ENCODE measurements at places on chromosomes 12 and 14. TPM values are rescaled to one million over a fixed set of nuclear protein-coding genes. Genes with fewer than 3 reads are reported as not detected.

The STYX gene
- total RNA-seq, result 10.4 TPM

The ANKRD33 gene
- 0.21 TPM for total RNA-seq

The LRRC10 gene
- not detected for total RNA-seq

The MYF5 gene
- not detected for total RNA-seq

The NAP1L1 gene
- 515 TPM for total RNA-seq

The BCL2L2 gene
- 20.8 TPM for total RNA-seq

GRCh38 chr14:58645641-58646040 is 7.9 kb downstream of the DACT1 start:
- H3K27me3 ChIP-seq, result no peaks in the 10 kb centered on the region
- peaks cover 5% of the 10 kb centered on the region for H3K4me1 ChIP-seq
- no peak overlapping the region for H3K27ac ChIP-seq
- H3K36me3 ChIP-seq, result peaks cover 9% of the 10 kb centered on the region

- no peak overlapping the region for H3K27ac ChIP-seq
- no peaks in the 10 kb centered on the region for H3K27me3 ChIP-seq
- no peaks in the 10 kb centered on the region for H3K36me3 ChIP-seq
- peak; percentile 58 for DNase-seq
Measured at GRCh38 chr14:55789406-55789805, 209.4 kb downstream of the KTN1 start.

- H3K27me3 ChIP-seq, result no peaks in the 10 kb centered on the region
- no peak overlapping the region for H3K4me3 ChIP-seq
- DNase-seq, result no peak
- H3K4me1 ChIP-seq, result no peaks in the 10 kb centered on the region
Measured at GRCh38 chr14:38197001-38197783, 10.5 kb upstream of the SSTR1 start.

GRCh38 chr14:79491161-79491560 is 720.1 kb downstream of the DIO2 start:
- no peak overlapping the region for H3K27ac ChIP-seq
- H3K4me3 ChIP-seq, result no peak overlapping the region
- no peak for DNase-seq
- no peaks in the 10 kb centered on the region for H3K27me3 ChIP-seq
- H3K4me1 ChIP-seq, result no peaks in the 10 kb centered on the region

GRCh38 chr14:22613736-22614239 is 15.7 kb downstream of the ABHD4 start:
- peaks cover 24% of the 10 kb centered on the region for H3K36me3 ChIP-seq
- no peak overlapping the region for H3K4me3 ChIP-seq
- no peaks in the 10 kb centered on the region for H3K27me3 ChIP-seq
- H3K4me1 ChIP-seq, result peaks cover 8% of the 10 kb centered on the region
- no peak for DNase-seq
- no peak overlapping the region for H3K27ac ChIP-seq

GRCh38 chr12:54337280-54337842 is 12.4 kb downstream of the COPZ1 start:
- H3K27ac ChIP-seq, result peak overlapping the region; percentile 55
- H3K27me3 ChIP-seq, result no peaks in the 10 kb centered on the region
- peaks cover 16% of the 10 kb centered on the region for H3K4me1 ChIP-seq
- peak; percentile 88 for DNase-seq
- peaks cover 13% of the 10 kb centered on the region for H3K36me3 ChIP-seq

DNA sequence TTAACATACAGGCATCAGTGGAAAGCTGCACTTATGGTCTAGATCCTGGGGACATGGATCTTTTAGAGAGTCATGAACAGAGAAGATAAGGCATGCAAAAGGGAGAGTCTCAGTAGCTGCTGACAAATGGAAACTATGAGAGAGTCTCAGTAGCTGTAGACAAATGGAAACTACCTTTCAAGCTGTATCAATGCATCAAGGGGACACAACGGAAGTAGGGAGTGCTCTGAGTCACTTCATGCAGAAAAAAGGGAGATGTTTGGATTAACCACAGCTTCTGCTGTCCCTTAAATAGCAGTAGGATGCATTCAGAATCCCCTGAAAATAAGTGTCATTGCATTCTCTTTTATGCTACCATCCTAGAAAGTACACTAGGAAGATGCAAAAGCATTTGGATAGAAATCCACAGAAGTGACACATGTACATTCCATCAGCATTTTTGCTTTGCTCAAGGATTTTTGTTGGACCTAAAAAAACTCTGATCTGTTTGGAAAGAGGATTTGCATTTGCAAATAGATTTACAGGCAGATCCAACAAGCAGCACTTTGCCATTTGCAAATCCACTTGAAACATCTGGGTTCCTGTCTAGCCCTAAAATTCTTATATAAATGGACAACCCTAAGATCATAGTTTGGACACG is 227.5 kb upstream of the LMO3 start:
- H3K4me3 ChIP-seq, result no peak overlapping the region
- no peak for DNase-seq
- H3K36me3 ChIP-seq, result no peaks in the 10 kb centered on the region
- no peaks in the 10 kb centered on the region for H3K4me1 ChIP-seq
- no peak overlapping the region for H3K27ac ChIP-seq
- H3K27me3 ChIP-seq, result no peaks in the 10 kb centered on the region

GRCh38 chr12:77629141-77629540 is 201.6 kb upstream of the NAV3 start:
- H3K4me1 ChIP-seq, result no peaks in the 10 kb centered on the region
- H3K36me3 ChIP-seq, result no peaks in the 10 kb centered on the region
- H3K27me3 ChIP-seq, result no peaks in the 10 kb centered on the region
- no peak overlapping the region for H3K4me3 ChIP-seq
- no peak overlapping the region for H3K27ac ChIP-seq

- DNase-seq, result peak; percentile 39
- H3K27ac ChIP-seq, result no peak overlapping the region
- H3K27me3 ChIP-seq, result no peaks in the 10 kb centered on the region
- no peak overlapping the region for H3K4me3 ChIP-seq
- no peaks in the 10 kb centered on the region for H3K36me3 ChIP-seq
Measured at GRCh38 chr12:108576660-108577234, 14.4 kb downstream of the ISCU start.

- H3K4me3 ChIP-seq, result peak within 1 kb of the TSS; percentile 43
- H3K27ac ChIP-seq, result no peak within 1 kb of the TSS
- no peaks in the 10 kb centered on the region for H3K36me3 ChIP-seq
- no peaks in the 10 kb centered on the region for H3K4me1 ChIP-seq
Measured at GRCh38 chr14:94388384-94389103, at the start of gene SERPINA1. SERPINA1 (minus strand) TSS chr14:94388602; CDS start chr14:94383237, 5,365 bp downstream.

GRCh38 chr12:132329036-132329719 is at the start of gene GALNT9:
GALNT9 (minus strand) TSS chr12:132329589; CDS start chr12:132329203, 386 bp downstream.
- peaks cover 61% of the 10 kb centered on the region for H3K27me3 ChIP-seq
- H3K4me3 ChIP-seq, result no peak within 1 kb of the TSS
- H3K27ac ChIP-seq, result no peak within 1 kb of the TSS
- no peaks in the 10 kb centered on the region for H3K36me3 ChIP-seq
- H3K4me1 ChIP-seq, result peaks cover 6% of the 10 kb centered on the region

DNA sequence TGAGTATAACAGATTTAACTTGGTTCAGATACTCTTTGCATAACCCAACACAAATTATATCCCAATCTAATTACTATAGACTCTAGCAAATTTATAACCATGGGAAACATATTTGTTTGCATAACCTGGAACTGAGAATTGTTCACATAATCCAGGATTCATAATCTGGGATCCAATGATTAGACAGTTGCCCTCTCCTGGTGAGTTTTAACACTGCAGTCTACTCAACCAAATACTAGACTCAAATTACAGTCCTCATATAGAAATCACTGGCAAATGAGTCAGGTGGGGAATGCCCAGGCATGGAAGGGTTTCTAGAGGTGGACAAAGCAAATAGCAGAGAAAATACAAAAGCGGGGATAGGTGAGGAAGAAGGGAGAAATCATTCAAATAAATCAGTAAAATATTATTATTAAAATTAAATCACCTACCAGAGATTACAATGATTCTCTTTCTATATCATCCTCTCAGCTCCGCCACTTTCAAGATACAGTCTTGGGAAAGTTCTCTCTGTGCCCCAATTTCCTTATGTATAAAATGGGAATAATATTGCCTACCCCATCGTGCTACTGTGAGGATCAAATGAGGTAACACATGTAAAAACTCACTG is 9.4 kb downstream of the GCH1 start:
- H3K27me3 ChIP-seq, result no peaks in the 10 kb centered on the region
- no peaks in the 10 kb centered on the region for H3K36me3 ChIP-seq
- DNase-seq, result no peak
- no peak overlapping the region for H3K27ac ChIP-seq
- H3K4me3 ChIP-seq, result no peak overlapping the region
- H3K4me1 ChIP-seq, result peaks cover under 1% of the 10 kb centered on the region

GRCh38 chr14:67269298-67270060 is 28.2 kb downstream of the PALS1 start:
- H3K4me3 ChIP-seq, result no peak overlapping the region
- DNase-seq, result peak; percentile 96
- peaks cover 4% of the 10 kb centered on the region for H3K4me1 ChIP-seq
- no peaks in the 10 kb centered on the region for H3K36me3 ChIP-seq
- H3K27ac ChIP-seq, result no peak overlapping the region
- no peaks in the 10 kb centered on the region for H3K27me3 ChIP-seq

- H3K36me3 ChIP-seq, result no peaks in the 10 kb centered on the region
- peaks cover 35% of the 10 kb centered on the region for H3K27me3 ChIP-seq
- peaks cover 2% of the 10 kb centered on the region for H3K4me1 ChIP-seq
- no peak for DNase-seq
- H3K4me3 ChIP-seq, result no peak overlapping the region
Measured at GRCh38 chr12:113796852-113797534, 169.1 kb downstream of the RBM19 start.

DNA sequence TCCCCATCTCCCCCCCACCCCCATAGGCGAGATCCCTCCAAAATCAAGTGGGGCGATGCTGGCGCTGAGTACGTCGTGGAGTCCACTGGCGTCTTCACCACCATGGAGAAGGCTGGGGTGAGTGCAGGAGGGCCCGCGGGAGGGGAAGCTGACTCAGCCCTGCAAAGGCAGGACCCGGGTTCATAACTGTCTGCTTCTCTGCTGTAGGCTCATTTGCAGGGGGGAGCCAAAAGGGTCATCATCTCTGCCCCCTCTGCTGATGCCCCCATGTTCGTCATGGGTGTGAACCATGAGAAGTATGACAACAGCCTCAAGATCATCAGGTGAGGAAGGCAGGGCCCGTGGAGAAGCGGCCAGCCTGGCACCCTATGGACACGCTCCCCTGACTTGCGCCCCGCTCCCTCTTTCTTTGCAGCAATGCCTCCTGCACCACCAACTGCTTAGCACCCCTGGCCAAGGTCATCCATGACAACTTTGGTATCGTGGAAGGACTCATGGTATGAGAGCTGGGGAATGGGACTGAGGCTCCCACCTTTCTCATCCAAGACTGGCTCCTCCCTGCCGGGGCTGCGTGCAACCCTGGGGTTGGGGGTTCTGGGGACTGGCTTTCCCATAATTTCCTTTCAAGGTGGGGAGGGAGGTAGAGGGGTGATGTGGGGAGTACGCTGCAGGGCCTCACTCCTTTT is 2.7 kb downstream of the GAPDH start:
- no peak for DNase-seq
- H3K4me3 ChIP-seq, result no peak overlapping the region
- no peak overlapping the region for H3K27ac ChIP-seq
- H3K36me3 ChIP-seq, result peaks cover 35% of the 10 kb centered on the region

- DNase-seq, result peak; percentile 43
- H3K27me3 ChIP-seq, result no peaks in the 10 kb centered on the region
- H3K4me3 ChIP-seq, result no peak overlapping the region
- H3K36me3 ChIP-seq, result no peaks in the 10 kb centered on the region
- H3K4me1 ChIP-seq, result no peaks in the 10 kb centered on the region
- no peak overlapping the region for H3K27ac ChIP-seq
Measured at GRCh38 chr12:82596483-82596882, 90.2 kb upstream of the TMTC2 start.

GRCh38 chr12:72502546-72502945 is 230.4 kb downstream of the TRHDE start:
- no peak for DNase-seq
- H3K4me3 ChIP-seq, result no peak overlapping the region
- H3K27ac ChIP-seq, result no peak overlapping the region
- no peaks in the 10 kb centered on the region for H3K36me3 ChIP-seq
- H3K27me3 ChIP-seq, result no peaks in the 10 kb centered on the region

- H3K36me3 ChIP-seq, result no peaks in the 10 kb centered on the region
- no peaks in the 10 kb centered on the region for H3K27me3 ChIP-seq
- DNase-seq, result no peak
- H3K4me1 ChIP-seq, result no peaks in the 10 kb centered on the region
- H3K27ac ChIP-seq, result no peak overlapping the region
Measured at GRCh38 chr12:94951071-94951934, 52.2 kb downstream of the NDUFA12 start.

DNA sequence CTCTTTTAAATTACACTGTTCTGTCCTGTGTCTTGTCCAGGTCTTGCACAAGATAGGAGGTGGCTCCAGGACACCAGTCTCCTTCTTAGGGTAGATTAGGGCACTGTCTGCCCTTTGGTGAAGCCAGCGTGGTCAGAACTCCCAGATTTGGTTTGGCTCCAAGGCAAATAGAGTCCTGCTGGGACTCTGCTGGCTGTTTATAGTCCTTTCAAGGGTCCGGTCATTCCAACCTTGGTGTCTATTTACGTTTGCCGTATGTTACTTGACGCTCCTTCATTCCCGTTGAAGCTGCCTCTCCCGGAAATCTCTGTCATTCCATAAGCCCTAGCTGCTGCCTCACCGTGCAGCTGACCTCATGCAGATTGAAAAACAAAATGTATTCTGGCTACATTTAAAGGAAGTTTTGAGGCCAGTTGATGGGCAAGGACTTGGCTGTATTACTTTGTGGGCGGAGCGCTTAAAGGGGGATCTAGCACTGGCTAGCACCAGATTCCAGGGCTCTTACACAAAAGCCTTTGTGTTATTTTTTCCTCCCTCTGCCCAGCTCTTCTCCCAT is 180.6 kb downstream of the AKAP6 start:
- peak; percentile 44 for DNase-seq
- H3K4me1 ChIP-seq, result peaks cover 3% of the 10 kb centered on the region
- H3K27ac ChIP-seq, result peak overlapping the region; percentile 32
- H3K36me3 ChIP-seq, result no peaks in the 10 kb centered on the region
- no peaks in the 10 kb centered on the region for H3K27me3 ChIP-seq
